Occipital lobe (tissue), 3 donors: ENCODE measurements at places on chromosomes 1 and 21. TPM values are rescaled to one million over a fixed set of nuclear protein-coding genes. Genes with fewer than 3 reads are reported as not detected.

GRCh38 chr1:11262171-11263049, at the start of gene MTOR:
Gene MTOR (minus strand): TSS chr1:11262551. CDS start chr1:11259409, 3,142 bp downstream.
- DNase-seq: peak; percentile 98

CASQ1 gene
- 3.4 TPM for total RNA-seq

CHIA gene
- total RNA-seq: not detected

TAS1R3 gene
- total RNA-seq: 0.31 TPM

GRCh38 chr1:200837931-200838571, 34.7 kb upstream of the GPR25 start:
- DNase-seq: no peak

DNA sequence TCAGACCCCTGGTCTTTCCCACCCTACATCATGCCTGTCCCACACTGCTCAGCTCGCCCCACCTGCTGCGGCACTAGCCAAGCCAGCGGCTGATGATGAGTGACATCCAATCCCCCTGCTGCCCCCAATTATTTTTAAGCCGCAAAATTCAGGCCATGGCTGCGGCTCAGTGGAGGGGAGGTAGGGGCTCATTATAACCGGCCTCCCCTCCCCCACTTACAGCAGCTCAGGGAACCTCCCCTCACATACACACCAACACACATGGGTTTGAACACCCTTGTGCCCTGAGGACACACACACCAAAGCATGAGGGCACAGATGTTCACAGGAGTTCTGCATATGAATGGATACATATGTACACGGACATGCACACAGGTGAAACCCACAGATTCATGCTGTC, 5.3 kb downstream of the ADGRB2 start:
- no peak for DNase-seq

ALX3 gene
- 0.31 TPM for total RNA-seq

- no peak for DNase-seq
These were observed 12.9 kb downstream of the FAM177B start for GRCh38 chr1:222749927-222750326.

GRCh38 chr1:221190249-221190648, 311.0 kb downstream of the HLX start:
- no peak for DNase-seq

GFI1 gene
- not detected for total RNA-seq

- no peak for DNase-seq
These were observed 9.3 kb upstream of the CACYBP start for GRCh38 chr1:174990382-174990999.

PSMA5 gene
- total RNA-seq: 34.6 TPM

- peak; percentile 14 for DNase-seq
These were observed 927 bp downstream of the WNT9A start for GRCh38 chr1:227946624-227947385.

DNA sequence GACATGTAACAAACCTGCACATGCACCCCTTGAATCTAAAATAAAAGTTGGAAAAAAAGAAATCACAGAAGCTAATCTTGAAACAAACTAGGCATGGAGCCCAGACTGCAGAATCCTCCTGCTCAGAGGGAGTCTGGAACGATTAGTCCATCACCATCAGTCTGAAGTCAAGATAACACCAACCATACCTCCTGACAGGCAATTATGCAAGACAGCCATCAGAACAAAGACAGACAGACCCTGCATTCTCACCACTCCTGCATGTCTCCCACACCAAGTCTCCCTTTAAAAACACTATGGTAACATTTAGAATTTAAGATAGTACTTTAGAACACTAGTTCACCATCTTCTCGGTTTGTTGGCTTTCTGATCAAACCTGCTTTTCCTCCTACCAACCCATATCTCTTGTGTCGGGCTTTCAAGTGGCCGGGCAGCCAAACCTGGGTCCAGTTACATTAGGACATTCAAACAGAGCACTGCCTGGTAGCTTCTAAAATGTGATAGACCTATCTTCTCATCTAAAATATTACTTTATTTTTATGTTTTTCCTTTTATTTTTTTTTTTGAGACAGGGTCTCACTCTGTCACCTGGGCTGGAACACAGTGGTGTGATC, 10.1 kb downstream of the YARS1 start:
- no peak for DNase-seq

- DNase-seq: no peak
These were observed 39.5 kb downstream of the CHD1L start for GRCh38 chr1:147281950-147282349.

- DNase-seq: no peak
These were observed 153.4 kb downstream of the NRIP1 start for GRCh38 chr21:14911351-14911750.

- no peak for DNase-seq
These were observed 200.5 kb downstream of the OMA1 start for GRCh38 chr1:58346036-58346355.

RGS16 gene
- 1.6 TPM for total RNA-seq

ST6GALNAC3 gene
- 16.5 TPM for total RNA-seq

- DNase-seq: no peak
These were observed 54.6 kb downstream of the SKI start for GRCh38 chr1:2282556-2283270.

GRCh38 chr1:66374561-66375111, 159.3 kb upstream of the SGIP1 start:
- no peak for DNase-seq

GRCh38 chr21:43021191-43021590, 46.8 kb downstream of the PKNOX1 start:
- DNase-seq: no peak

- no peak for DNase-seq
These were observed 2.0 kb downstream of the COL24A1 start for GRCh38 chr1:86154571-86155050.

DNA sequence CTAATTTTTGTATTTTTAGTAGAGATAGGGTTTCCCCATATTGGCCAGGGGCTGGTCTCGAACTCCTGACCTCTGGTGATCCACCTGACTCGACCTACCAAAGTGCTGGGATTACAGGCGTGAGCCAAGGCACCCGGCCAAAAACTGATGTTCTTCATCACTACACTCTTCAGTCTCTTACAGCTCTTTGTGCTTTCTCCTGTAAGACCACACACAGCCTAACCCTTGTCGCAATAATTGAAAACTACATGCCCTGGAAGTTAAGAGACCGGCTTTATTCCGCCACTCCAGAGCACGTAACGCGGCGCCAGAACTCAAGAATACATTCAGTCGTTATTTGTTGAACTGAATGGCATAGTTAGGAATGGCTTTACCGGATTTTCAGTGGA, 552 bp downstream of the GPATCH4 start:
- DNase-seq: no peak

GRCh38 chr1:150473659-150474058, 13.6 kb upstream of the TARS2 start:
- no peak for DNase-seq

DNA sequence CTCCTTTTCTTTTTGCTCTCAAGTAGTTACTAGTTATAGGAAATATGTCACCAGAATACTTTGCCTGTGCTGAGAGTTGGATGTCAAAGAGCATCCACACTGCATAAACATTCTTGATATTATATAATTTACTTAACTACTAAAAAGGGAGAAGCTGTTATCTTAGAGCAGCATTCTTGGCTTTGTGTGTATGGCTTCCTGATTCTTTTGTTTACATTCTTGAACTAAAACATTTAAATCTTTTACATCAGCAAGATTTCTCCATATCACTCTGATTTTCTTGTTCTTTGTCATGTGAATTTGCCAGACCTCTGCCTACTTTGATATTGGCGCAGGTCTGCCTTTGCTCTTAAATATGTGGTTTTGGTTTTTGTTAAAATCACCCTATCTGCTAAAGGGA, 48.8 kb downstream of the SUCO start:
- DNase-seq: no peak

DNA sequence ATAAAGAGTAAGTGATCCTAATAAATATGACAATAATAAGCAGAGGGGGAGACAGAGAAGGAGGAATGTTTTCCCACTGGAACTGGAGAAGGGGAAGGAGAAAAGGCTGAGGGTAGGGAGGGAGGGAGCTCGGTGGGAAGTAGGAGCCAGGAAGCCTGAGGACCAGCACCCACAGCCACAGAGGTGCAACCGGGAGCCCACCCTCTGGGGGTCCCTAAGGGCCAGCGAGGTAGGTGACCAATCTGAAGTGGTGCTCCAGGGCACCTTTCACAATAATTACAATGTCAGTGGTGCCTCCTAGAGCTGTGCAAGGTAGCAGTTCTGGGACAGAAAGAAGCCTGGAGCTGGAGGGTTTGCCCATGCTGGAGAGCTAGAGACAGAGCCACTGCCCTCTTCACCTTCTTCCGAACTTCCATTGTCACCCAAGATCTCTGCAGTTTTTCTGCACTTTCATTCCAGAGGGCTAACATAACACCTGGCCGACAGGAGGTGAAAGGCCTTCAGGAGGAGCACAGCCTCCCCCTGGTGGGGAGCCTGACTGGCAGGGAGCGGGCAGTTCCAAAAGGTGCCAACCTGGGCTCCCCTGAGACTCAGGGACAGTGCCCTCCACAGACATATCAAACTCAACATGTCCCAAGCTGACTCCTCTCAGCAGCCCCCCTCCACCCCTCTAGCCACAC, 4.1 kb upstream of the AHCYL1 start:
- no peak for DNase-seq

- DNase-seq: no peak
These were observed 52.8 kb downstream of the TOMM20 start for GRCh38 chr1:235075777-235076308.

- DNase-seq: no peak
These were observed 284.5 kb downstream of the DSCAM start for GRCh38 chr21:40562242-40563002.

LIPI gene
- not detected for total RNA-seq

DNA sequence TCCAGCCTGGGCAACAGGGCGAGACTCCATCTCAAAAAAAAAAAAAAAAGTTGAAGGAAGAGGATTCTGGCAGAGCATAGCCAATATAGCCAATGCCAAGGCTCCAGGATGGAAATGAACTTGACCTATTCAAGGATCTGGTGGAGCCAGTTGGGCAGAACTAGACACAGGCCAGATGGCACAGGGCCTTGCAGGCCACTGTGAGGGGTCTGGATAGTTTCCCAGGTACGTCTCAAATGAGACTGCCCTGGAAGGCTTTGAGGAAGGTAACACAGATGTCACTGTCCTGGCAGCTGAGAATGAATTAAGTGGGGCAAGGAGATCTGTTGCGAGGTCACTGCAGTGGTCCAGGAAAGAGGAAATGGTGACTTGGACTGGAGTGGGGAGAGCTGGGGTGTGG, 12.0 kb upstream of the ARHGEF19 start:
- DNase-seq: no peak

ITLN1 gene
- 0.47 TPM for total RNA-seq

DISC1 gene
- 6.4 TPM for total RNA-seq

DNA sequence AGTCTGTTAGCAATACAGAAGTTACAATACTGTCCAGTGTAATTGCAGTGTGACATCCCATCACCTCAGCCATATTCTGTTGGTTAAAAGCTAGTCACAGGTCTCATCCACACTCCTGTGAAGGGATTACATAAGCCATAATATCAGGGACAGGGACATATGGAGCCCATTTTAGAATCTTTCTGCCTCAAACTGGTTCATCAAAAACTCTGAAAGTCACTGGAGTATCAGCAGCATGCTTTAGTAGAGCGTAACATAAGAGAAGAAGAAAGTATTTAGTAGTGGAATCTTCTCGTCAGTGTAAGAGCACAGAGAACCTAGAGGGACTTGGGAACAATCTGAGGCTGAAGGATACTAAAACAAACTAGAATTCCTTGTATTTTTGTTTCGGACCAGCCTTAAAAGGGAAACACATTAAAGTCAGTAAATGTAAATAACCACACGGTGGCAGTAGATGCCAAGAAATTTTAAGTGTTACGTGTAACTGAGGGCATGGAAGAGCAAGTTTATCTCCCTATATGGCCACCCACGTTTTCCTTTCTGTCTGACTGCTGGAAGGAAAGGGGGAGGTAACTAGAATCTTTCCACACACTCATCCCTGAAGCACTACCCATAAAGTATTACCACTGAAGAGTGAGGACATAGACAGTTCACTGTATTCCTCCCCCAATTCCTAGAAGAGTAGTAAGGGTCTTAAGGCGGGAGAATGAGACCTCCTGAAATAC, 41.6 kb upstream of the AGL start:
- DNase-seq: no peak

DNA sequence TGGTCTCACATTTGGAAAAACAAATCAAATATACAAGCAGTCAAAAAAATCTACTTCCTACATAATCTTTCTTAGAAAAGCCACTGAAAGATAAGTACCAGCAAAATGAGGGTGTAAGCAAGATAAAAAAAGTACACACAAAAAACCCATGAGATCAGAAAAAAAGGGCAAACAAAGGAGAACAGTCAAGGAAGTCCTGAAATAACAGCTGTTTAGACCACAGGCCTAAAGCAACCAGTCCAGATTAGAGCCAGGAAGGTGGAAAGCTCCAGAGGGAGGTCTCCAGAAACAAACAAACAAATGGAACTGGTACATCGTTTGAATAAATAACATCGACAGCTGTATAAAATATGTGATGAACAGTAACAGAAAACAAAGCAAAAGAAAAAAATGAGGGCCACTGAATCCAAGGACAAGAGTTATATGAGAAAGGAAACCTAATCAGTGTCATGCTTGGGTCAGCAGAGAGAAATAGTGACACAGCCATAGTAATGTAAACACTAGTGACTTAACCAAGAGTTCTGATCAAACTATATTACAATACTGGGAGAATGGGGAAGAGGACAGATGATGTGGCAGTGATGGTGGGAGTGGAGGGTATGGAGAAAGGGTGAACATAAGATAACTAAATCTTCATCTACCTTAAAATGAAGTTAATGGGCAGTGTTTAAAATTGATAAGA, 67.5 kb downstream of the NVL start:
- DNase-seq: no peak

GRCh38 chr21:17461014-17461413, 51.8 kb upstream of the CXADR start:
- DNase-seq: peak; percentile 67

GRCh38 chr1:25461849-25462248, 31.2 kb downstream of the MACO1 start:
- no peak for DNase-seq

CFH gene
- 34.3 TPM for total RNA-seq

- no peak for DNase-seq
These were observed 623.3 kb upstream of the NR5A2 start for GRCh38 chr1:199404191-199404590.

DNA sequence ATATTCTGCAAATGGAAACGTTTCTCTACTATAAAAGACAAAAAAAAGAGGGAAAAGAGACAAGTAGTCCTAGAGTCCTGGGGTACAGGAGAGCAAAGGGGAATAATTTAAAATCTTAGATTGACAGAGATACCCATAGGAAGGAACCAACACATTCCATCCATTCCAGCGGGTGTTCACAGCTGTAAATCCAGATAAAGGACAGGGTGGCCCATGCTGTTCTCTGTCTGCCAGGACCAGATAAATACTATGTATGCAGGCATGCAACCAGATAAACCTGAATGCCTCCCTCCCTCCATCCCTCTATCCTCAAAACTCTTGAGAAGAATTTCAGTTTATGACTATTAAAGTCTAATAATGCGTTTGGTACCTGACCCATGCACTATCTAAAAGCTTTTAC, 131.8 kb downstream of the PTPN14 start:
- DNase-seq: no peak
